ENCODE measurements at places on chromosomes 16 and 17.

GRCh38 chr17:70675070-70675590, 505.8 kb downstream of the KCNJ2 start:
- DNase-seq: no peak

DNA sequence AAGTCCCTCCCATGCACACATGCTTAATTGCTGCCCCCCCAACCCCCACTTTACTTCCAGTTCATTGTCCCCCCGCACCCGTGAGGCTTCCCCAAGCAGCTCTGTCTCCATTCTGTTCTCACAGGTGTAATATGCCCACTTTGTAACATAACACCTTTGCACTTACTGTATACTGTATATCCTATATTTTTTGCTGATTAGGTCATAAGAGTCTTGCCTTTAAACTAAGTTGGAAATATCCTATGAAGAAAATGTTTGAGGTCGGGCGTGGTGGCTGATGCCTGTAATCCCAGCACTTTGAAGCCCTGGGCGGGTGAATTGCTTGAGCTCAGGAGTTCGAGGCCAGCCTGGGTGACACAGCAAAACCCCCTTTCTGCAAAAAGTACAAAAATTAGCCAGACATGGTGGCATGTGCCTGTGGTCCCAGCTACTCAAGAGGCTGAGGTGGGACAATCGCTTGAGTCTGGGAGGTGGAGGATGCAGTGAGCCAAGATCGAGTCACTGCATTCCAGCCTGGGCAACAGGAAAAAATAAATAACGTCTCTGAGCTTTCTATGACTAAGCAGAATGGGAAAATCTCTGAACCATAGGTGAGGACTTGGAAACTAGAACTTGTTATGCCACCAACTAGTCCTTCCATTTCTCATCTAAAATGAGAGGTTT, 76.1 kb downstream of the TNRC6C start:
- DNase-seq: no peak

DNA sequence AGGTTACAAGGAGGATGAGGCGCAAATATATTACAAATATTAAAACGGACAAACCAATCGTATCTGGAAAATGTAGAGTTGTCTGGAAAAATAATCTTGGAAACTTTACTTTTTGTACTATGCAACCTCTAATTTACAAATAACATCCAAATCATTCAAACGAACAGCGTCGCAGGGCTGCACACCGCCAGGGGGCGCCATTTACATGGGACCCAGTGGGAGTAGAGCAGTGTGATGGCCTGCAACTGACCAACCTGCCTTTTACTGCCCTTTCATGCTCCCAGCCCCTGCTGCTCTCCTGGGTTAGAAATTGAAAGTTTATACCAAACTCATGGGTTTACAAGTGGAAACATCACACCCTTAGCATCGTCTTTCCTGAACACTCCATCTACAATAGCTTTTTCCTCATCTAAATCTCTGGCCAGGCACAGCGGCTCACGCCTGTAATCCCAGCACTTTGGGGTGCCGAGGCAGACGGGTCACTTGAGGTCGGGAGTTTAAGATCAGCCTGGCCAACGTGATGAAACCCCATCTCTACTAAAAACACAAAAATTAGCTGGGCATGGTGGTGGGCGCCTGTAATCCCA, 10.0 kb downstream of the PITPNC1 start:
- DNase-seq: peak; percentile 57

DNA sequence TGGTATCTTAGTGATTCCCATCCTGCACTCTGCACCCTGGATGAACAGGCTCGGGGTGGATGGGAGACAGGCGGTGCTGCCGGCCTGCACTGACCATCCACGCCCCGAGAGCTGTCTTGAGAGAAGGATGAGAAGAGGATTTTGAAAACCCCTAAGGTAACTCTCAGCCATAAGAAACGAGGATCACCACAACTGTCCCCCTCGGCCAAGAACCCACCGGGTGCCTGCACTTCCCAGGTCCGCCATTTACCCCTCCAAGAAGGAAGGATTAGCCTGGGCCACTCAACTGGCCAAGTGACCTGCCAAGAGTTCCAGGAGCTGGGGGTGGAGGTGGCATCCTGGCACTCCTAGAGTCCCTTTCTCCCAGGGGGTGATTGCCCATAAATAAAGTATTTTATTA, 302.4 kb upstream of the TNRC6C start:
- DNase-seq: no peak

DNA sequence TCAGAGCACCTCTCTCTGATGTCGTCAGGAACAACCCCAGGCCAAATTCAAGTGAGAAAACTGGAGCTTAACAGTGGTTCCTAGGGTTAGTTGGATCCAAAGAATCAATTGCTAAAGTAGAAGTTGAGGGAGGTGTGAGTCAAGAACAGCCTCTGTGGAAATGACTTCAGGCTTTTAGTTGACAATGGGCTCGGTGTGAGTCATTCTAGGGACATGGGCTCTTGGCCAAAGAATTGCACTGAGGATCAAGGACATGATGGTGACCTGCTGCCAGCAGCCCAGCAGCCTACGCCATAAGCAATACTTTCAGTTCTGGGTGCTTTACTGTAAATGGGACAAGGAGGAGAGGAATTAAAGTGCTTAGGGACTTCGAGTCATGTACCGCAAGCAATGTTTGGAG, 32.1 kb upstream of the SMURF2 start:
- DNase-seq: no peak

GRCh38 chr16:67411339-67411738, 4.9 kb downstream of the ZDHHC1 start:
- DNase-seq: no peak
